ENCODE measurements at places on chromosomes 7 and 10.

DNA sequence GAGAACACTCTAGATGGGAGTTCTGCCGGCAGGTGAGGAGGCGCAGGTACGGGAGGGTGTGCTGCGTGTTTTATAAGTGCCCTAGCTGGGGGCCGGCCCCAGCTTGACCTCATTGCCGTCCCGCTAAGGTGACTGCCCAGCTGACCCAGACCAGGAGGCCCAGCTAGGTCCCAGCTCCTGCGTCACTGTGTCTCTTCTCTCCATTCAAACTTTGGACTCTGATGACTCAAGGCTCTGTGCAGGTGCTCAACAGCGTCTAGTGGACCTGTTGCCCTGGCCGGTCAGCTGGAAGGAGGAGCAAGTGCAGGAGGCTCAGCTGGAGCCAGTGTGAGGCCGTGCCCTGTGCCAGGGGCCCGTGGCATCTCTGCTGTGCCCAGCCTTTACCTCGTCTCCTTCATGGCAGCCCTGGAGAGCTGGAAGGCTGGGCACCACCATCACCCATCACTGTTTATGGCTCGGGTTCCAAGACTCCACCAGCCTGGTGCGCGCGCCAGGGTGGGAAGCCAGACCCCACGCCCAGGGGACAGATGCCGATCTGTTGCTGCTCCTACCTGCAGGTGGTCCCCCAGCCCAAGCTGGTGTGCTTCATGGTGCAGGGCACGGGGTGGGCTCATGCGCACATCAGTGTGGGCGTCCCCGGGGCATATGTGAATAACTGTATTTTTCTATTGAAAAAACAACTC lies 14.6 kb downstream of the LHPP start:
- no peak for DNase-seq

- no peak for DNase-seq
Measured at GRCh38 chr7:110612680-110613079, 478.2 kb upstream of the LRRN3 start.

- DNase-seq: no peak
Measured at GRCh38 chr10:11610826-11611247, 613 bp downstream of the USP6NL start.

GRCh38 chr10:103696094-103696410 lies 159.3 kb downstream of the SH3PXD2A start:
- DNase-seq: no peak

DNA sequence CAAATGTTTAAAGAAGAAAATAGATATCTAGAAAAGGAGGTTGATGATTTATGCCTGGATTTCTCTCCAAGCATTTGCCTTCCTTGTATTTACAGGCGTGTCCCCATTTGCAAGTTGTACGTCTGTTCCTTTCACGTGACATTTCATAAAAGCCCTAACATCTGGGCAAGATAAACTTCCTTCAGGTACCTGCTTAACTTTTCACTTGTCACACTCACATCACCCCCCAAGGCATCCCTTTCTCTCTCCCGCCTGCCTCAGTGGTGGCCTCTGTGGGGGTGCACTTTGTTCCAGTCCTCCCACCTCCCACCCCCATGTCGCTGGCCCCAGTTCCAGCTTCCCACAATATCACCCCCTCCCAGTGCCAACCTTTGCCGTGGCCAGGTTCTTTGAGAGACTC lies 6.7 kb downstream of the TWIST1 start:
- DNase-seq: no peak

GRCh38 chr10:11677480-11677879 lies 64.7 kb upstream of the ECHDC3 start:
- DNase-seq: no peak

DNA sequence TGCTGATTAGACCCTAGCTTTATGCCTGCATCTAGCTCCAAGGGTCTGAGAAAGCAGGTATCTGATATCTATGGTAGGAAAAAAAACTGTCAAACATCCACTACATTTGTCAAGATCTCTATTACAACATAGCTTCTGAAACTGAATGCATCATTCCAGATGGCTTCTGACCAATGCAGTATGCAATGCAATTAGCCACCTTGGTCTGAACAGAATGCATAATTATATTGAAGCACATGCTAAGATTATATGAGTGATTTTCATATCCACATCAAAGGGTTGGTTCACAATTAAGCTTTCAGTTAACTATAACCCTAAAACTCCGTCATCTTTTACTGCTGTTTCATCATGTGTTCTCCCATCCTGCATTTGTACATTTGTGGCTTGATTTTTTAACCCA lies 271.4 kb downstream of the POLR1F start:
- DNase-seq: no peak

GRCh38 chr10:118668228-118668952 lies 72.9 kb upstream of the PRLHR start:
- DNase-seq: no peak

DNA sequence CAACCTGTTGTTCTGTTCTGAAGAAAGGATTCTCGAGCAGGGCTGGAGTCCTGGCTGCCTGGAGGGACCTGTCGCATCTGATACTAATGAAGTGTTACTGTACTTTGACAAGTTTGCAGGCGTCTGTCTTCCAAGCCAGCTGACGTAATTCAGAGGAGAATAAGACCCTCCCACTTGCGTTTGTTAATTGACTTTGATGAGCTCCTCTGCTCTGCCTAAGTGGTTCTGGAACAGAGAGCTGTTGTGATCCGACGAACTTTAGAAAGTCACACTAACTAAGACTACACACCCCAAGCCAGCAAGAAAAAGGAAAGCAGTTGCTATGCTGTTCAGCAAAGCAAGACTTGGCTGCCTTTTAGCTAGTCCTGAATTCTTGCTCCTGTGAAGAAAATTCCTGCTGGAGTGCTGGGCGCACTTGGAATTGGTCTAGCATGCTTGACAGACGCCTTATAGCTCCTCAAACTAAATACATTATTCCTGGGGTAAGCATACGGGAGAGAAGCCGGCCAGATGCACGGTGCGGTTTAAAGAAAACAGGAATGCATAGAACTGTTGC lies 200.3 kb downstream of the CACNB2 start:
- no peak for DNase-seq

GRCh38 chr7:119562839-119563238 lies 710.1 kb upstream of the KCND2 start:
- DNase-seq: no peak

DNA sequence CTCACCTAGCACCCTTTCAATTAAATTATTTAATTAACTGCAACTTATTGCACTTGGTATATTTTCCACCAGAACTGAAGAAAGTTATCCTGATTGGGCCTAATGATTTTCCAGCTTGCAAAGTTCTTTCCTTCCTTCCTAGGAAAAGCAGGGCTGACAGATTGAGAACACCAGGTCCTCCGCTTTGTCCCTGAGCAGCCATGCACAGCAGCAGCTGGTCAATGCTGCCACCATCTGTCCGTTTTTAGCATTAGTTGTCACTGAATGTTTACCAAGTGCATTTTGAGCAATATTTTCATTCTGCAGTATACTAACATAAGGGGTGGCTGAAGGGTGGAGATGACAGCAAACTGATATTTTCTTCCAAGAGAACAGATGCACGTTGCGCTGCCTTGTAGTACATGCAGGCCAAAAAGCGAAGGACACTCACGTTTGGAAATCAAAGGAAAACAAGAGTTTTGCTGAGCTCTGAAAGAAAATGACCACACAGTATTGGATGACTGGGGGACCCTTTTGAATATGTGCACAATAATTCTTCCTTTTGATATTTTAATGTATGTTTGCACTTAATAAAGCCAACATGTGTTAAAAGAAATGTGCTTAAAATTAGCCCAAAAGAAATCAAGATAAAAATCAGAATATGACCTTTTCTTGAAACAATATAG lies 248.8 kb upstream of the PTN start:
- DNase-seq: no peak

DNA sequence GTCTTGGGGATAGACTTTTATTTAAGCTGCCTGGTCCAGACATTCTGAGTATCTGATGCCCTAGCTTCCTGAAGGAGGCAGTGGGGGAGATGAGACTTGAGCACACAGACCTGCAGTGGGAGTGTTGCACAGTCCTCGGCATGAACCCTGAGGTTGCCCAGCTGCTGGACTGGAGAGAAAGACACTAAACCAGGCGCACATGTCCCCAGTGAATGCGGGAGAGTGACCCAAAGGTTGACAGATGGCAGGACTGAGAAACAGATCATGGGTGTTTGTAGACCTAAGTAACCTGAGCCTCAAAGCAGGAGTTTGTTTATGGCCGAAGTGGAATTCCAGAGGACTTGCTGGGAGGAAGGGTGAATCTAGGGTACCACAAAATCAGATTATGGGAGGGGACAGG lies 15.7 kb upstream of the MSRB2 start:
- DNase-seq: no peak

- DNase-seq: no peak
Measured at GRCh38 chr10:53598914-53599313, 826.3 kb upstream of the MBL2 start.

DNA sequence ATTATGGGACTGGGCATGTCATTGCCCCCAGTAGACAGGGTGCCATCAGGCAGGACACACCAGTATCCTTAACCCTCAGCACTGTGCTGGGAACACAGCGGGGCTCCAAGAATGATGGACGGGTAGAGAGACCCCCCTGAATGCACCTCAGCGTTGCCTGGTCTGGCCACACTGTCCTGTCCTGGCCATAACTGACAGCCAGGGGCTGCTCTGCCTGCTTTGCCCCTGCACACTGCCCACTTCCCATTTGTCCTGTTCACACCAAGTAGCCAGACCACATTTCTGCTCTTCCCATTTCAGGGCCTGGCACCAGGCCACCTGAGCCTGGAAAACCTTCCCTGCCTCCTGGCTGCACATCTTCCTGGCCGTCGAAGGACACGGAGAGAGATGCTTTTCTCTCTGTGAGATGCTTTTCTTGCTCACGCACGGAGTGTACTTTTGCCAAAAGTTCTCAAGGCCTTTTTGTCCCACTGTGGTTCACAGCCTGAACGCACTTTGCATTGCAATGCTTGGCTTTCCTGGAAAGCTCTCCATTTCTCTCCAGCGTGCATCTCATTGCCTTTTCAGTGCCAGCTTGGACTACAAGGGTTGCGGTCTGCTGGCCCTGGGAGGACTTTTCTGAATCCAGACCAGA lies 131.0 kb upstream of the EEPD1 start:
- no peak for DNase-seq

DNA sequence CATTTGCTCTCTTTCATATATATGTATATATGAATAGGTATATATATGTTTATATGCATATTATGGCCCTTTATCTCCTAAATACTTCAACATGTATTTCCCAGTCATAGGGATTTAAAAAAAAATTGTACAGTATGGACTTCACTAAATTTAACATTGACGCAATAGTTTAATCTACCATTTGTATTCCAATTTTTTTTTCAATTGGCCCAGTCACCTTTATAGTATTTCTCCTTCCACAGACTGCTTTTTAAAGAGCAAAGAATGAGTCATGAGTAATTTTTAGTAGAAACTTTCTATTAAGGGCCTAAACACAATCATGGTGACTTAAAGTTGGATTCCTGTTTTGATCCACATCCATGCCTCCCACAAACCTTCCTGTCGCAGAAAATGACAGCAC lies 20.5 kb downstream of the CCSER2 start:
- DNase-seq: no peak

DNA sequence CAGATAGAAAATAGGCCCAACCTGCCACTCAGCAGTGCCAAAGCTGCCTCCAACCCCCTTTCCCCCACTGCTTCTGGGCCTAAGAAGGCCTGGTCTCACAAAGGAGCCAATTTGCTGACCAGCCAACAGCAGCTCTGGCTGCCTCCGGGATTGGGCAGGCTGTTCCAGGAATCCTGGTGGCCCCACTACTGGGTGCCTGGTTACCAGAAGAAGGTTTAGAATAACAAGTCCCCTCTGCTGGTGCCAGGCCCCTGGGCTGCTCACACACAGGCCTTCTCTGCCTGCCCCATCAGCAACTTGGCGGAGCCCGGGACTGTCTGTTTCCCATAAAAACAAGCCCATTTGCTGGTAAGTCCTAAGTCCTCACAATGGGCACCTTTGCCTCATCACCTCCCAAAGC lies 1.2 kb downstream of the PHKG1 start:
- no peak for DNase-seq

GRCh38 chr7:155062411-155062810 lies 7.7 kb upstream of the HTR5A start:
- DNase-seq: no peak

- DNase-seq: no peak
Measured at GRCh38 chr10:110577056-110577455, 9.6 kb downstream of the SMC3 start.

GRCh38 chr7:140981951-140982350 lies 32.8 kb downstream of the MRPS33 start:
- no peak for DNase-seq

DNA sequence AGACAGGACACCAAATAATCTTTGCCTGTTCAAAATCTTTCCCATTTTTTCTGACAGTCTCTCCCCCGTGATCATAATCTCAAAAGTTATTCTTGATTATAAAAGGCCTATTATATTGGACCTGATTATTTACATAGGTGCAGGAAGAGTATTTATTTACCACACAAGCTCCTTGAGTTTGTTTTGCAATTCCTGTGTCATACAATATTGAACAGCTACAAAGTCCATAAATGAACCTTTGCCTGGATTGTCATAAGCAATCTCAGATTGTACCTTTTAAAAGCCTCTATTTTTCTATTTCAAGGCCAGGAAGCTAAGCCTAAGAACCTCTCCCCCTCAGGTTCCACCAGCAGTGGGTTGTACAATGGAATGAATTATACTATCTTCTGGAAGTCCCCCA lies 183.9 kb upstream of the MEOX2 start:
- DNase-seq: no peak

DNA sequence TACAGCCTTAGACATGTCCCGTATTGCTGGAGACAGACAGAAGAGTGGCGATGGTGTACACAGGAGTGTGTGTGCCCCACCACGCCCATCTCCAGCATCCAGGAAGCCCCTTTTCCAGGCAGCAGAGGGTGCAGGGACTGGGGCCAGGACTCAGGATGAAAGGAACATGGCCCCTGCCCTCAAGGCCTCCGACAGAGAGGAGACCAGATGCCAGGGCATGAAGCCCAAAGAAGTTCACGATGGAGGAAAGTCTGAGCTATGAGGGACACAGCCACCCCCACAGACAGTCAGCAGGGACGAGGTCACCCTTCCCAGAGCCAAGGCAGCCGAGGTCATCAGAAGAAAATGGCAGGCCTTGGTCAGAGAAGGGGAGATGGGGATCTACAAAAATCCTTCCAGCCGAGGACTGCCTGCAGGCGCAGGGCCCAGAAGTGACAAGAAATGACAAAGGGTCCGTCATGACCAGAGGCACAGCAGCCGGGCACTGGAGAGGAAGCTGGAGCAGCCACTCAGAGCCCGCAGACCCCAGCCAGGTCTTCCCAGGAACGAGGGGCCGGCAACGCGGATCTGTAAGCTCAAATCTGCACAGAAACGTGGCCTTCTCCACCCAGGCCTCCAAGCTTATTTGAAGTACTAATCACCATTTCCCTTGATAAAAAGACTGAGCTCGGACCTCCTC lies 78.7 kb upstream of the PPP2R2D start:
- DNase-seq: no peak

DNA sequence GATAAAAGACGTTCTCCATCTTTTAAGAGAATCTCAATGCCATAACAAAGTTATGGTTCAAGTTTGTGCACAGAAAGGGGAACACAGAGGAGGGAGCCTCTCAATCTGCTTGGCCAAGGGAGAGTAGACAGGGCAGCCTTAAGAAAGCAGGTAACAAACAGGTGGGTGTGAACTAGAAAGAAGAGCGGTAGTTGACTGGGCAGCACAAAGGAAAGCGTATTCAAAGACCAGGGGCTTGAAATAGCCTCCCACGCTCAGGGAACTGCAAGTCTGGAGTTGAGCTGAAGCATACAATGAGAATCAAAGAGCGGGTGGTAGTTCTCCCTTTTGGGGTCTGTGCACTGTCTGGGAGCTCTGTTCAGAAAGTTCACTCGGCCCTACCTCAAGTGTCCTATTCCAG lies 18.9 kb upstream of the MACC1 start:
- DNase-seq: no peak

GRCh38 chr10:81108516-81109199 lies 571.0 kb downstream of the SH2D4B start:
- no peak for DNase-seq

- no peak for DNase-seq
Measured at GRCh38 chr7:82469207-82469606, 25.6 kb upstream of the CACNA2D1 start.
